ENCODE measurements at places on chromosomes 3 and 15. TPM values are rescaled to one million over a fixed set of nuclear protein-coding genes. Genes with fewer than 3 reads are reported as not detected.

The DAPK2 gene
- total RNA-seq = 8.5 TPM

The PDZRN3 gene
- 12.2 TPM for total RNA-seq

The CGNL1 gene
- 1.2 TPM for total RNA-seq

The NR1I2 gene
- total RNA-seq = 0.26 TPM

DNA sequence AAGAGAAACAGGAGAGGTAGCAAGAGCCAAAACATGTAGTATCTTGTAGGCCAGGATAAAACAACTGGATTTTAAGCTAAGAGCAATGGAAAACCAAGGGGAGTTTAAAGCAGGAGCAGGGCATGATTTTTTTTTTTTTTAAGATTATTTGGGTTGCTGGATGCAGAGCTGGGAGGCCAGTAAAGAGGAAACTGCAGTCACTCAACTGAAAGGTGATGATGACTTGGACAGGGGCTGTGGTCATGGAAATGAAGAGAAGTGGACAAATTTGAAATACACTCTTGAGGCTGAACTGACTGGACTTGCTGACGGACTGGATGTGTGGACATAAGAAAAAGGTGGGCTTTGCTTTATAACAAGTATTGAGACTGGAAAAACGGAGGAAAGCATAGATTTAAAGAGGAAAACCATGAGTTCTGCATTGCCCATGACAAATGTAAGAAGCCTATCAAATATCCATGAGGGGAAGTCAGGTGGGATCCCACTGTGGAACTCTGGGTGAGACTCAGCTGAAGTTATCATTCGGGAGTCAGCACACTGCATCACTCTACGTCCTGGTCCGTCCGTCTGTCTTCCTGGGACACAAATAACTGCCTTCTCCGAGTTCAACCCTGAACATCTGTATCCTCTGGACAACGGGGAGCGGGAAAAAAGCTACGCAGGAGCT is 688 bp downstream of the XPC start:
- DNase-seq = no peak

GRCh38 chr3:132174500-132174899 is 139.7 kb upstream of the CPNE4 start:
- no peak for DNase-seq

- DNase-seq = no peak
These were observed 117.1 kb upstream of the LIPC start for GRCh38 chr15:58314593-58315216.

DNA sequence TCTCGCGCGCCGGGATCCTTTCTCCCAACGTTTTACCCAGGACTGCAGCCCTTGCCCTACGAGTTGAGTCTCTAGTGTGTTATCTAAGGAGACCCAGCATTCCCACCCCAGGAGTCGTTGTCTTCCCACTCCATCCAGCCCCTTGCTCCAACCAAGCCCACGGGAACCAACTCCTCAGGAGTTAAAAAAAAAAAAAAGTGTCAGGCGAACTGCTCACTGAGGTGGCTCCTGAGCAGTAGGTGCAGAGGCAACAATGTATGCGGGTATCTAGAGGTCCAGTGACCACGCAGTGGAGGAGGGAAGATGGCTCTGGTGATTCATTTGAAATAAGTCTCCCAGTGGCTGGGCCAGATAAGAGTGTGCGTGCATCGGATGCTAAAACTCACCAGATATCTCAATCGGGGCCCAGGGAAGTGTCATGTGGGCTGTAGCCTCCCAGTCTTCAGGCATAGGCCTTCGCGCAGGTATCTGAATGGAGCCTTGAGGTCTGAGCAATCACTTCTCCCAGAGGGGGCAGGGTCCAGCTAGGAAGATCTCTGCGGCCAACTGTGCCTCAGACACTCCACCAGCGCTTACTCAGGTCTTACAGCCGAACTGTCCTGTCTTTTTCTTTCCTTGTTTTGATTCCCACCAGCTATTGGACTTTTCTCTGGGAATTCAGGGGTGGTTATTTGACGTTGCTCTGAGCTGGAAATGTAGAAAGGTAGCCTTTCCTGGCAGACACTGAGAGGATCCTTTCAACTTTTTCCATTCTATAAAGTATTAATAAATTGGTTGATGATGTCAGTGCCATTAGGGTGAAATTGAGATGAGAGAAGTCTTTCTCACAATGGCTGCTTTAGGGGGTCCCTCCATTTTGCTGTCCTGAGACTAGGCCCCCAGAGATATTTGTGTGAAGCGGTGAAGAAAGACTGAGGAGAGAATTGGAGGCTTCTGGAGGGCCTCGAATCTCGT is 21.0 kb downstream of the ZIC4 start:
- no peak for DNase-seq

Data from neural crest cell (in vitro differentiated cells).